Stimulated activated CD8-positive, alpha-beta memory T cell treated with anti-CD3 and anti-CD28 coated beads, Interleukin-12 subunit alpha, Interleukin-12 subunit beta, amount 100 ng/mL, for 4 hours (primary cell): ENCODE measurements at places on chromosomes 16 and 17.

DNA sequence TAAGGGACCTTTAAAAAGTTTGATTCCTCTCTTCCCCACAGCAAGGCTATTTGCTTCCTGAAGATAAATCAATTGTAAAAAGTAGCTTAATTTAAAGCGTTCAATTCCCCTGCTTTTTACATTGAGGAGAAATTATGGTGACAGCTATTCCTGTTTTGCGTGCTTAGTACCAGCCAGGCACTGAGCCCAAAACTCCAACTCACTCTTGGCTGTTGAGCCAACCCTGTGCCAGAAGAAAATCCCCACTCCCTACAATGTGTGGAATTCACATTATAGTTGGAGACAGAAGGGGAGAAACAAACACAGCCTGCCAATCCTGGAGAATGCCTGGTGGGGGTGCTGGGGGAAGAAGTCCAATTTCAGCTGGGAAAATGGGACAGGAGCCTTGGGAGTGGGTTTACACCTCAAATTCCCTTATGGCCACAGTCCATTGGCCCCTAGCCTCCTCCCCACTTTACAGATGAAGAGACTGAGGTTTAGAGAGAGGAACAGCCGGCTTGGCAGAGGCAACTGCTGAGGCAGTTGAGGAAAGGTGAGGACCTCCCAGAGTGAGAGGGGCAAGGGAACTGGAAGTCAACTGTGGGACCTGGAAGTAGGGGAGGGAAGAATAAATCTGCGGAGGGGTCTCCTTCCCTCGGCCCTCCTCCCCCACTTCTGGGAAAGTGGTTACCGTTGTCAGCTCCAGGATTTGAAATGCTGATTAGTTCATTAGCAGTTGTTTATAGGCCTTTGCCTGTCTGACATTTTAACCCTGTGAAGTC lies 26.1 kb downstream of the CDH1 start:
- DNase-seq, result no peak

DNA sequence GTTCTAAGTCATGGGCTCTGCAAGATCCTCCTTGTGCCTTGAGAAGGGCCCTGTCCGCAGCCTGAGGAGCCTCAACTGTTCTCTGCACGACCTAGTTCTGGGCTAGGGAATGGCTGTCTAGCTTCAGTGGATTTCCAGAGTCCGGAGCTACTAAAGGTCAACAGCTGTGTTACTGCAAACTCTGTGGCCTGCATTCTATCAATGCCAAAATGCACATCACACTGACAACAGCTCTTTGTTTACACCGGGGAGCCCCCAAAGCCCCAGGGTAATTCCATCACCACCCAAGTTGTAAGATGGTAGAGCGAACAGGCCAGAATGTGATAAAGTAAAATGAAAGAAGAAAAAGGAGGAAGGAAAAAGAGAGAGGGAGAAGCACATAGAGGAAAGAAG lies 610.2 kb downstream of the MAF start:
- DNase-seq, result no peak

GRCh38 chr16:83817022-83817421 lies 9.2 kb downstream of the HSBP1 start:
- DNase-seq, result no peak

GRCh38 chr17:51228161-51228560 lies 31.7 kb downstream of the MBTD1 start:
- no peak for DNase-seq

DNA sequence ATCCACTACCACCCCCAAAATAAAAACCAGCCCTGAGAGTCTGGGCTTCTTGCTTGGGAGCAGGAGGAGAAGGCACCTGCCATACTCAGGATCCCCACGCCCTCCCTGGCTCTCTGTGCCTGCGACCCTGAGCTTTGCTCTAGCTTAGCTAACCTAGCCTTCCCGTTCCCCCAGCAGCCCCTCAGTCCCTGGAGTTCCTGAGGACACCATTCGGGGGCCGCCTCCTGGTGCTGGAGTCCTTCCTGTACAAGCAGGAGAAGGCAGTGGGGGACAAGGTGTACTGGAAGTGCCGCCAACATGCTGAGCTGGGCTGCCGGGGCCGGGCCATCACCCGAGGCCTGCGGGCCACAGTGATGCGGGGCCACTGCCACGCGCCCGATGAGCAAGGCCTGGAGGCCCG lies 18.5 kb downstream of the FLYWCH1 start:
- DNase-seq, result no peak

GRCh38 chr17:79088247-79088996 lies 13.8 kb downstream of the ENGASE start:
- no peak for DNase-seq

DNA sequence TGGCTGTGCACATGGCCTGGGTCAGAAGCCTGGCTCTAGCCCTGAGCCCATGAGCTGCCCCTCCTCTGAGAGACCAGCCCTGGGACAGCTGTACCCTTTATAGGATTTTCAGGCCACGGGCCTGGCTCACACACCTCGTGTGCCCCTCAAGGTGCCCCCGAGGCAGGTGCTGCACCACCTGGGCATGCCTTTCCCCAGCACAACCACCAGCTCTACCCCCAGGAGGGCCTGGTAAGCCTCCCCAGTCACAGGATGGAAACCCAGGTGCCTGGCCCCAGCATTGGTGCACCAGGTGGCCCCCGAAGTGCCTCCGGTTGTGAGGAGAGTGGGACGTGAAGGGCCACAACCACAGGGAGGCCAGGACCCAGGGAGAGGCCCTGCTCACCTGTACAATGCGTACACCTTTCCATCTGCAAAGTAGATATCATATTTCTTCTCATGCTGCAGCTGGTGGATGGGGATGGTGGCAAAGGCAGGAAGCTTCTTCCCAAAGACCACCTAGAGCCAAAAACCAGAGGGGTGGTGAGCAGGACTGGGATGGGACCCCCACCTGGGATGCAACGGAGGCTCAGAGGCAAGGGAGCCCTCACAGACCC lies 6.3 kb downstream of the ZNF598 start:
- DNase-seq, result no peak

- no peak for DNase-seq
These were observed 178.8 kb downstream of the SOX9 start for GRCh38 chr17:72299592-72299991.

DNA sequence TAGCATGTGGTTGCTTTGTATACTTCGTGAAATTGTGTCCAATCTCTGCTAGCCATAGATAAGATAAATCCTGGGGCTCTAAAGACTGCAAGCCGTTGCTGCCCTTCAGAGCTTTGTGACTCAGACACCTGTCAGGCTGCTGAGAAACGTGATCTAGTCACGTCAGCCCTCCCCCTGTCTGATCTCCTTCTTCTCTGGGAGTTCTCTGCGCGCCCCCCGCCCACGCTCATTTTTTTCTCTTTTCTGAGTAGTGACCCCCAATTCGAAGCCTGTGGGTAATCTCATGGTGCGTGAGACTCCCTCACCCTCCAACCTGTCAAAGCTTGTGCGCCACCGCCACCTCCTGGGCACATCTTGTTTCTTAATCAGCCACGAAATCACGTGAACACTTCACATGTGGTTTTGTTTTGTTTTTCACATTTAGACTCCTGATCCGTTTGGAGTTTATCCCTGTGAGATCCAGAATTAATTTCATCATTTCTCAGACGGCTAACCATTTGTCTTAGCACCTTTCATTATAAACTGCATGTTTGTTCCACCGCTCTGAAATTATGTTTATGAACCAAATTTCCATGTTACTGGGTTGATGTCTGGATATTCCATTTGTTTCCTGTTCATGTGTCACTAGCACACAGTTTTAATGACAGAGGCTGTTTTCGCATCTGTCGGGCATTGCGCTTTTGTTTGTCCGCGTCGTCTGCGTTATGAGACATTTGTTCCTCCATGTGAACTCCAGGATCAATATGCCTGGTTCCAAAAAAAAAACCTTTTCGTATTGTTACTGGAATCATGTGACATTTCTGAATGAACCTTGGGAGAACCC lies 977 bp upstream of the ZNF778 start:
- peak; percentile 66 for DNase-seq

GRCh38 chr17:15466131-15466530 lies 1.3 kb downstream of the CDRT4 start:
- no peak for DNase-seq

- DNase-seq, result no peak
These were observed 186.5 kb downstream of the AXIN2 start for GRCh38 chr17:65374966-65375365.

GRCh38 chr16:70647441-70648359 lies 1.3 kb downstream of the IL34 start:
- DNase-seq, result no peak

GRCh38 chr17:49738456-49739163 lies 25.3 kb downstream of the FAM117A start:
- DNase-seq, result no peak

DNA sequence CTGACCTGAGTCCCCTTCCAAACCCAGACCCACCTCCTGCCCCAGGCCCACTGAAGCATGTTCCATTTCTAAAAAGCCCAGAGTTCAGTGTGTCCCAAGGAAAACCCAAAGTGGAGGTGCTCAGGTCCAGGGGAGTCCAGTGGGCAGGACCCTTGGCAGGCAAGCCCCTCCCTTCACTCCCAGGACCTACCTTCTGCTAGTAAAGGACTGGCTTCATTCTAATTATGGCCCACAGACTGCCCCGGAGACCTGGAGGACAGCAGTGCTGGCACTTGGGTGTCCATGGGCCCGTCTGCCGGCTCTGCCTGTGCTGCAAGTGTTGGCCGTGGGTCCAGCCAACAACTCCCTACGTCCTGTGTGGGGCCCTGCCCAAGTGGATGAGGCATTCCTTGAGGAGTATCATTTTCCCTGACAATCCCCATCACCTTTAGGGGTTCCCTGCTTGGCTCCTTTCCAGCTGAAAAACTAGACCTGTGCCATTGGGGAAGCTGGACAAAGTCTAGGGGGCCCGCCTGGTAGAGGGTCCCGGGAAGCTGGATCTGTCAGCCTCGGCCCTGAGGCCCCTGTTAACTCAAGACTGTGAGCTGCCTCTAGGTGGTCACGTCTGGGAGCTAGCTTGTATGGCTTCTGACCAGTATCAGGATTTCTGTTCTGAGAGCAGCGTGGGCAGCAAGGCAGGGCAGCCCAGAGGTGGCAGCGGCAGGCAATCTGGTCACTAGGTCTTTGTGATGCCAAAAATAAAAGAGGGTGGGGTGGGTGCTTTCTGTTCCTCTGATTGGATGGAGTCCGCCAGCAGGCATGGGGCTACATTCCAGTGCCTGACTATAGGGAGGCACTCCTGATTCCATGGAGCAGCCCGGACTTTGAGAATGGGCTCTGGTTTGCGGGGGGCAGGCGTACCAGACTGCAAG lies 8.2 kb downstream of the CBX2 start:
- DNase-seq, result no peak

DNA sequence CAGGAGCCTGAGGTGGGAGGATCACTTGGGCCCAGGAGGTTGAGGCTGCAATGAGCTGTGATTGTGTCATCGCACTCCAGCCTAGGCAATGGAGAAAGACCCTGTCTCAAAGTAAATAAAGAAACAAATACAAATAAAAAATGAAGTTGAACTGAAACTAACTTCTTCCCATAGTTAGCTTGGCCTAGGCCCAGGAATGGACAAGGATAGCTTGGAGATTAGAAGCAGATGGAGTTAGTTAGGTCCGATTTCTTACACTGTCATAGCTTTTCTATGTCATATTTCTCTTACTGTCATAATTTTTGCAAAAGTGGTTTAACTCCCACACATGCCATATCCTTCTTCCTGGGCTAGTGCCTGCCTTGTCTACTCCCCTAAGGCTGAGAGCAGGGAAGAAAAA lies 154.7 kb upstream of the CACNG3 start:
- no peak for DNase-seq

DNA sequence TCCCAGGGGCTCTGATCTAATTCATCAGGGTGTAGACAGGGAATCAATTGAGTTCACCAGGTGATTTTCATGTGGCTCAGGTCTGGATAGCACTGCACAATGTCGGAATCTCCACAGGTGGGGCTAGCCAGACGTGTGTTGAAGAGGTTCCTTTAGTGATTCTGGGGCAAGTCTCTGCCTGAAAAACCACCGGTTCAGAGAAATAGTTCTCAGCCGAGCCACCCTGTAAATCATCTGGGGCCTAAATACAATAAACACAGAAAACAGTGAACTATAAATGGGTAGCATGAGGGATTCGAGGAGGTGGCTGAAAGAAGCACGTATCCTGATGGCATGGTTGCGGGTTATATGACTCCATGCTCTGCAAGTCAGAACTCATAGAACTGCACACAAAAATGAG lies 21.3 kb downstream of the ASPA start:
- no peak for DNase-seq

GRCh38 chr16:80618862-80619648 lies 78.3 kb downstream of the DYNLRB2 start:
- no peak for DNase-seq

DNA sequence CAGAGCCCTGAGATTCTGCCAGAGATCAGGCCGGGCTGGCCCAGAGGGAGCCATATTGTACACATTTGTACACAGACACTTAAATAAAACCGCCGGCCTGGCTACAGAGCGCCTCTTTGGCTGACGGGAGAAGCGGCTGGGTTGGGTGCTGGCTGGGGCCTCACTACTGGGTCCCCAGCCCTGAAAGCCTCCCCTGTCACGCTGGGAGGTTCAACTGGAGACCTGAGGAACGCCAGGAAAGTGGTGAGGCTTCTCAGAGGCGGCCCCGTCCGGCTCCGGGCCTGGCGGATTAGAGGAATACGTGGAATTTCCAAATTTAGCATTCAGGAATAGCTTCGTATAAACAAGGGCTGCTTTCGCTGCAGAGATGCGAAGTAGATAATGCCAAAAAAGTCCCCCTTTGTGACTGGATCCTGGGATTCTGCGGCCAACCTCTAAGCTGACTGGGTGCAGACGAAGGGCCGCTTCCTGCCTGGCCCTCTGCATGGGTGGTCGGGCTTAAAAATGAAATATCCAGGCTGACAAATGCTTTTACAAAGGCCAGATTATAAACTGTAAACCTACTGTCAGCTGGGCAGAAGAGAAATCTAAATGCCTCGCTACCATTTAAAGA lies 252.4 kb downstream of the IRF8 start:
- DNase-seq, result no peak

DNA sequence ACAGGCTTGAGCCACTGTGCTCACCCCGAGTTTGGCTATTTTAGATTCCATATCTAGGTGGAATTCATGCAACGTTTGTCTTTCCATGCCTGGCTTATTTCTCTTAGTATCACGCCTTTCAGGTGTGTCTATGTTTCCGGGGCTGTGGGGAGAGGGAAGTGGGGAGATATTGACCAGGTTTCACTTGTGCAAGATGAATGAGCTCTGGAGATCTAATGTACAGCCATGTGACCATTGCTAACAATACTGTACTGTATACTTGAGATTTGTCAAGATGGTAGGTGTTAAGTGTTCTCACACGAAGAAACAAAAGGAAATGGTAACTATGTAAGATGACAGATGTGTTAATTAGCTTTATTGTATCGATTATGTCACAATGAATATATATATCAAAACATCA lies 199.6 kb downstream of the SHISA9 start:
- no peak for DNase-seq

- DNase-seq, result no peak
These were observed 1.7 kb downstream of the ZNF267 start for GRCh38 chr16:31875112-31875803.

- no peak for DNase-seq
These were observed 10.8 kb upstream of the NME1 start for GRCh38 chr17:51142597-51142996.

DNA sequence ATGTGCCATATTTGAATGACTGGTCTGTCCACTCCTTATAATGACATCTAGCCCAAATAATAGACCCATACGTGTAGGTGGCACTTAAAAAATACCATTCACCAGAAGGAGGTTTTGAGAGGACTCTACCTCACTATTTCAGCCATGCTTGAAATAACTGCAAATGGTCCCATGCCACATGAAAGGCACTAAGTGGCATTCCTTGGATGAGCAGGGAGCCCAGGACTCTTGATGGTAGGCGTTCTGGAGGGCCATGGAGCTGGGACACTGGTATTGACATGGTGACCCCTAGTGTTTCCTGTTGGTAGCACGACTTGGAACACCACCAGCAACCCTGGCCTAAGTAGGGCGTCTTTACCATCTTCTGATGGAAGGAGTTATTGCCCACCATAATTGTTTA lies 148.7 kb upstream of the ZFHX3 start:
- no peak for DNase-seq
